ENCODE measurements at places on chromosomes 7 and 10. TPM values are rescaled to one million over a fixed set of nuclear protein-coding genes. Genes with fewer than 3 reads are reported as not detected.

Gene TRUB1
- 19.4 TPM for total RNA-seq

Gene OR2A12
- total RNA-seq: not detected

Gene LIPJ
- total RNA-seq: not detected

Gene FAM221A
- 12.3 TPM for total RNA-seq

Gene HYAL4
- total RNA-seq: not detected

Gene CAV2
- total RNA-seq: not detected

Gene ZDHHC6
- total RNA-seq: 46.6 TPM

Gene SFXN3
- total RNA-seq: 12.5 TPM

Gene FAM25G
- total RNA-seq: not detected
